NCI-H1105 treated with DMSO at 0.1 percent for 48 hours (cell line): ENCODE measurements at places on chromosomes 3 and 15.

GRCh38 chr3:119309591-119309990, 15.4 kb downstream of the ARHGAP31 start:
- DNase-seq: no peak

DNA sequence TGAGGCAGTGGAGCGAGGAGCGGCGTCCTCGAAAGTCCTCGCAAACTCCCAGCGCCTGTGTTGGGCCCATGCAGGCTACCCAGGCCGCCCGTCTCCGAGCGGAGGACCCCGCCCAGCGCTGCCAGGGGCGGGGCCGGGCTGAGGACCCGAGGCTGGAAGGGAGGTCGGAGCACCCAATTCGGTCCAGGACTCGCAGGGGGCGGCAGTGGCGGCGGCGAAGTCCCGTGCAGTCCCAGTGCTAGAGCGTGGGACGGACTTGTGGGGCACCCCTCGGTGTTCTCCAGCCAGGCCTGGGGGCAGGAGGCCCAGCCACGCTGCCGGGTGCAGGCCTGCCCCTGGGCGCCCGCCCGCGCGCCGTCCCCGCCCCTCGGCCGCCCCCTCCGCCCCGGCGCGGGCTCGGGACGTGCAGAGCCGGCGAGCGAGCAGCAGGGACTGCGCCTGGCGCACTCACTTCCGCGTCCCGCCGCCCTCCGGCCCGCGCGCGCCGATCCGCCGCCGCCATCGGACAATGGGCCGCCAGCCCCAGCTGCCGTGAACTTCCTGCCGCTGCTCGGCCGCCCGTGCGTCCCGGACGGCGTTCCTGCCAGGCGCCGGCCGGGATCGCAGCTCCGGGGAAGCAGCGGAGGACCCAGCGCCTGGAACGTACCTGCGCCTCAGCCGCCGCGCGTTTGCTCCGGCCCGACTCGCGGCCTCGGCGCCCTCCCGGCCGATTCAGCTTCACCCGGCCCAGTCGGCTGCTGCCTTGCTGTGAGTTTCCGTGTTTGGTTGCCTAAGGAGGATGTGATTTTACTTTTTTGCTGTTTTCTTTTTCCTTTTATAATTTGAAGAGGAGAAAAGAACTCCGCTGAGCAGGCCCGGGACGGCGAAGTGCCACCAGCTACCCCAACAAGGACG, 596 bp upstream of the LIMD1 start:
- DNase-seq: peak; percentile 27

DNA sequence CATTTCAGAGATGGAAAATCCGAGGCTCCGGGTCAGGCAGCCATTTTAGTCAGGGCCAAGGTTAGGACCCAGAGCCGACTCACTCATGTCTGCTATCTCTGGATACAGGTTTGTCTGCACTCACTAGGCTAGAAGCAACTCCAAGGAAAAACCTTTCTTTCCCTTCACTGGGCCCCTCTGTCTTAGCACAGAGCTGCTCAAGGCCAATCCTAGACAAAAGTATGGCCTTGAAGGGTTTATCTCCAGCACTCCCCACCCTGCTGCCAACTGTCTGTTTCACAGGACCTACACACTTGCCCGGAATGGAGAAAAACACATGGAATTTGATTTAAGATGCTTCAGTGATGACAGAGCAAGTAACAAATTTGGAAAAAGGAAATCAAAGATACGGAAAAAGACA, 25.6 kb downstream of the ACAN start:
- no peak for DNase-seq

GRCh38 chr15:71056111-71056510, 59.2 kb upstream of the THSD4 start:
- no peak for DNase-seq

- DNase-seq: peak; percentile 23
These were observed 791.3 kb upstream of the LMCD1 start for GRCh38 chr3:7710284-7710683.

GRCh38 chr15:38271895-38272294, 19.3 kb downstream of the SPRED1 start:
- no peak for DNase-seq

DNA sequence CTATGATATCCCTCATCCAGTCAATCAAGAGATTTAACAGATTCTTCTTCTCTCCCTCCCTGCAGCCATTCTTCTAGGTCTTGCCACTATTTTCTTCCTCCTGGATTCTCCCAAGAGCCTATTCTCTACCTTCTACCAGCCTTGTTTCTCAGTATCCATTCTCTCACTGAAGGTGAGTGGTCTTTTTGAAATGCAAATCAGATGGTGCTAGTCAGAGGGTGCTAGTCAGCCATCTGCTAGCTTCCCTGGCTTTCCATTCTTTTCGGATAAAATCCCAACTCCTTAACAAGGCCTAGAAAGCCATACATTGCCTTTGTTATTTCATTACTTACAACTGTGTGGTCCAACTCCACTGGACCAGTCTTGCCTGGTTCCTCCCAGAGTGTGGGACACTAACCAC, 734.3 kb upstream of the CFAP20DC start:
- DNase-seq: no peak

- DNase-seq: no peak
These were observed 110.3 kb downstream of the HCN4 start for GRCh38 chr15:73258271-73259108.

GRCh38 chr3:28835751-28836150, 445.1 kb upstream of the RBMS3 start:
- DNase-seq: peak; percentile 65

DNA sequence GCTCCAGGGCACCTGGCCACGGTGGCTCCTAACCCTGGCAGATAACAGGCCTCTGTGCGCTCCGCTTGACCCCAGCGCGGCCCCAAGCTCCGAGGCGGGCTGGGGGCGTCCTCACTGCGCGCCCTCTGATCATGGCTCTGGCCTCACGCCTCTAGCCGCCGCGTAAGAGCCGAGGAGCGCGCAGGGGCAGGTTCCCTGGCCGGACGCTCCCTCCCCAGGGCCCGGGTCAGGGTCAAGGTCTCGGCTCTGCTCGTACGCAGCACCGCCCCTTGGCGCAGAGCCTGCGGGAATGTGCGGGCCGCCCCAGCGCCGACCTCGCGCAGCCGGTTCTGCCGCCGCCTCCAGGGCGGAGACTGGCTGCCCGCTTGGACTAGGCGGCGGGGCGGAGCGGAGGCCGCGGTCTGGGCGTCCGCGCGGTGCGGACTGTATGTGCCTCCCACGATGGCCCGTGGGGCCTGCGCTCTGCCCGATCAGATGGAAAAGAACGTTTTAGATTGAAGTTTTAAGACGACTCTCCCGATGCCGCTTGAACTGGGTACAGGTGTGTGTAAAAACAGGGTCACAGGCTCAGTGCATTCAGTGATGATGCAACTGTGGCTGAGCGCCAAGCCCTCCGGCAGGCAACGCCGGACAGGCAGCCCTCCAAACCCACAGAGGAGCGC, 40.8 kb downstream of the CHST14 start:
- DNase-seq: peak; percentile 49

DNA sequence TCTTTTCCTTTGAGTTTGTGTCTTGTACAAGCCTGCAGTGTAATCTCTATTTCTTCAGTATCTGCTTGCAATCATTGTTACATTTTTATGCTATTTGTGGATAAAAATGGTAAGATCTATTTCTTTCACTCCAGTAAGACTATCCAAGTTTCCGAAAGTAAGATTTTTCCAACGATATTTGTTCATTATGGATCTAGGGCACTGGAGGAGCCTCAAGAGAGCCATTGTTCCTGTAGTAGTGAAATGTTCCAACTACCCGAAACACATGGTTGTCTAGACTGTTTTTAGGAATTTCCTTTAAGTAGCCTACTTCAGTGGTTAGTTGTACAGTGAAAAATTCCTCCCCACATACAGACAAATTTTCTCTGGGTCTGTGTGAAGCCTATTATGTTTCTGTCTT, 597.4 kb downstream of the RSL24D1 start:
- no peak for DNase-seq

DNA sequence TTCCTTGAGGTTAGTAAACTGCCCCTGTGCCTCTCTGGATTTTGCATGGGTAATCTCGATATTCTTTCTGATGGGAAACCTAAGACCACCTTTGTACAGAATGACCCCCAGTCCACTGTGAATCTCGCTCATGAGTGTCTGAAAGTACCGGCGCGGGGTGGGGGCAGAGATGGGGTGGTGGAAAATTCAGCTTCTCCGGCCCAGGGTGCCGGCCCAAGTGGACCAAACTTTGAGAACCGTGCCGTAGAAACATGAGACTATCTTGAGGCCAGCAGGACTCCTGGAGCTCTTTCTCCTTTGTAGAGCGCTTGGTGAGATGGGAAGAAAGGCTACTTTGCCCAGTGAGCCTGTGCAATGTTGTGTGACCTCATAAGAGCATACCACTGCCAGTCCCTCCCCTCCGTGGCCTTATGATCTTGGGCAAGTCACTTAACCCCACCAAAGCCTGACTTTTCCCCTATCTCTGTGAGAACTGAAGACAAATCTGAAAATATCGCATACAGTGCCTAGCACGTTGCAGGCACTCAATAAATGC, 40.4 kb upstream of the VEPH1 start:
- DNase-seq: no peak

- DNase-seq: peak; percentile 1
These were observed 99.6 kb downstream of the ABI3BP start for GRCh38 chr3:100893590-100893989.

- no peak for DNase-seq
These were observed 19.7 kb downstream of the GPR171 start for GRCh38 chr3:151183265-151183671.

DNA sequence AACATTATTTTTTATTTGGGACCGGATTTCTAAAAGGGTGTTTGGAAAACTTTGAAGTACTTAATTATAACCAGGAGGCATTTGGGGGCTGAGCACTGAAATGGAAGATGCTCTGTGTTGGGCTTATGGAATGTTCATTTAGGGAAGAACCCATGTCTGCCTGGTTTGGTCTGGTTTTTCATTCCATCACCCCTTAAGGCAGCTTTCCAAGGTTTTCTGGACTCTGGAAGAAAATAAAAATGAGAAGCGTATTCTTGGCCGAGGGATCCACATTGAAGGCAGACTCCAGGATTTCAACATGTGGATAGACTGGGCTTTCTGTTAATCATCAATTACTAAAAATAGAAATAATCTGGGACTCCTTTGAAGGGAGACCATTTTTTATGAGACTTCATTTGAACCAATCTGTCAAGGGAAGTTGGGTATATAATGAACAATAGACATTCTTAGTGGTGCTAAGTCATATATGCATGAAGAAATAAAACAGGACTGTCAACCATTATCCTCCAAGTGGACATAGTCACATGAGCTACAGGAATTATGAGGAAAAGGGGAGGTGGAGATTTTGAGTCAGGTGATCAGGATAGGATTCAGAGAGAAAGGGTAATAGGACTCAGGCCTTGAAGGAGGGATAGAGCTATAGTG, 270.5 kb upstream of the ADAMTS9 start:
- no peak for DNase-seq
